HT1080 (cell line): ENCODE measurements at places on chromosomes 2 and 18. TPM values are rescaled to one million over a fixed set of nuclear protein-coding genes. Genes with fewer than 3 reads are reported as not detected.

GRCh38 chr2:12303181-12304030 is 413.3 kb upstream of the TRIB2 start:
- DNase-seq, result peak; percentile 89

DUSP2 gene
- total RNA-seq, result 1.0 and 2.8 TPM in 2 replicates

RESP18 gene
- not detected in 2 replicates for total RNA-seq

GRCh38 chr2:180706694-180707093 is 273.7 kb upstream of the UBE2E3 start:
- DNase-seq, result no peak

DNA sequence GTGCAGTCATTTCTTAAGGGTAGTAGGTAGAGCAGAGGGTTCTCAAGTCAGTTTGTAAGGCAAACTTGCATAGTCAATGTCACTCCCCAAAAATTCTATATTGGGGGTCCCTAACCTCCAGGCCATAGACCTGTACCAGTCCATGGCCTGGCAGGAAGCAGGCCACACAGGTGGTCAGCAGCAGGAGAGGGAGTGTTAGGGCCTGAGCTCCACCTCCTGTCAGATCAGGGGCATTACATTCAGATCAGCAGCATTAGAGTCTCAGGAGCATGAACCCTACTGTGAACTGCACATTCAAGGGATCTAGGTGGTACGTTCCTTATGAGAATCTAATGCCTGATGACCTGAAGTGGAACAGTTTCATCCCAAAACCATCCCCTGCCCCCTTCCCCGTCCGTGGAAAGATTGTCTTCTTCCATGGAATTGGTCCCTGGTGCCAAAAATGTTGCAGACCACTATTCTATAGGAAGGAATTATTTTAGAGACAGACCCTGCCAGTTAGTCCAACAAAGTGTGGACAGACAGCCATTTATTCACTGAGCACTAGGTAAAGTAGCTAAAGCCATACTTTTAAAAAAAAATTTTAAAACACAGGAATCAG is 6.7 kb downstream of the COA5 start:
- DNase-seq, result peak; percentile 42
